ENCODE measurements at places on chromosomes 7 and 10.

DNA sequence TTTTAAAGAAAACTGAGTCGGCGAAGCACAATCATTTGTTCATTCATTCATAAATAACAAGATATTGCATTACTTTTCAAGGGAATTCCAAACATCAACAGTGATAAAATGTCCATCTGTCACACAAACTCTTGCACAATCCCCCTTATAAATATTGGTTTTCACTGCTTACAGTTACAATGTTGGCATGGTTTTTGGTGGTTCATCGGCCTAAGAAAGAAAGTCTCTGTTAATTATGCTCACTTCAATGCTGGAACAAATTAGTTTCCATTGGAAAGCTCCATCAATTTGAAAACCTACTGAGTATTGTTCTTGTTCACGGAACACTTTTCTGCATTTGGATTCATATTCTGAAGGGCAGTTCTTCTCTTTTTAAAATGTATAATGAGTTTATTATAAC is 188.5 kb downstream of the JAZF1 start:
- no peak for DNase-seq

- no peak for DNase-seq
Observed at GRCh38 chr7:111763221-111763801, 201.0 kb upstream of the IMMP2L start.

- no peak for DNase-seq
Observed at GRCh38 chr7:123494193-123494796, 40.1 kb downstream of the IQUB start.

DNA sequence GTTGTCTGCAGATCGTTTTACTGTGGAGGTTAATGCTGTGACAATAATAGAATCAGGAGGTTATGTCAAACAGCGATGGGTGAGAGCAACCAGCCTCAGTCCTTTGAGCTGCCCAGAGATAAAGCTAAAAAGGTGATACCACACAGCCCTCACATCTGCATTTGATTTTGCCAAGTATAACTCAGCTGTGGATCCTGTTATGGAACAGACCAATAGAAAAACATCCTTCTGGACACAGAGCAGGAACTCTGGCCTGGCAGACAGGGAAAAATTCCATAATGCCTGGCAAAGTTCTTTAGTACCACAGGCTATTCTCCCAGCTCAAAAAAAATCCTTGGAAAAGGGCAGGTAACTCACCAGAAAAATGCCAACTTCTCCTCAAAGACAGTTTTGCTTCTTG is 87.1 kb upstream of the PDLIM1 start:
- DNase-seq: no peak

DNA sequence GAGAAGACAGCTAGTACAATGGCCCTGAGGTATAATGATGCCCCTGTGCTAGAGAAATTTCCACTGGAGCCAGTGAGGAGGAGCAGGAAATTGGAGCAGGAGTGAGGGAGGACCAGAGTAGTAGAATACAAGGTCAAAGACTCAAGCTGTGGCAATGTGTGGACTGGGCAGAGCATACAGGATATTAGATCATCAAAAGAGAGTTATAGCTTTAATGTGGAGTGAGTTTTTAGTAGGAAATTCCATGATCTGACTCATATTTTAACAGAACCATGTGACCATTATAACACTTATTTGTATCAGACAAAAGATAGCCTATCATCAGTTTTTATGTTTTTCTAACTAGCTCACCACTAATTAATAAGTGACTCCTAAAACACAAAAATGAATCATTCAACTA is 154.1 kb downstream of the DGKB start:
- no peak for DNase-seq

DNA sequence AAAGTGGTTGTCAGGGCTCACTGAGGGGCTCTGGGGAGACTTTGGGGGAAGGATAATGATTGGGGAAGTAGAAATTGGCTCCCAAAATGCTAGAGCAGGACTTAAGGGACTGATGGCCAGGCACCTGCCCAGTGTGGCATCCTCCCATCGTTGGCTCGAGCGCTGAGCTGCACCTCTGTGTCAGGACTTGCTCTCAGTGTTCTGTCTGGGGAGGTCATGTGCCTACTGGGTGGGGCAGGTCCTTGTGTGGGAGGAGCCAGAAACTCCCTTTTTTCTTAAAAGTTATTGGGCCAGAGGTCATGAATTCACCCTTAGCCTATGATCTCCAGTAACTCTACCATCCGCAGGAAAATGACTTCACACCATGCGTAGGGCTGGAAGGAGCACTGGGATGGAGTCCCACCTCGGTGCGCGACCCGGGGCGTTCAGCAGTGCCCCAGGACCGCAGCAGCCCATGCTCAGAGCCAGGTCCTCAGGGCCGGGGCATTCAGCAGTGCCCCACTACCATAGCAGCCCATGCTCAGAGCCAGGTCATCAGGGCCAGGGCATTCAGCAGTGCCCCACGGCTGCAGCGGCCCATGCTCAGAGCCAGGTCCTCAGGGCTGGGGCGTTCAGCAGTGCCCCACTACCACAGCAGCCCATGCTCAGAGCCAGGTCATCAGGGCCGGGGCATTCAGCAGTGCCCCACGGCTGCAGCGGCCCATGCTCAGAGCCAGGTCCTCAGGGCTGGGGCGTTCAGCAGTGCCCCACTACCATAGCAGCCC is 221.9 kb downstream of the EBF3 start:
- DNase-seq: no peak

- DNase-seq: no peak
Observed at GRCh38 chr7:30815388-30815854, 44.2 kb downstream of the MINDY4 start.

DNA sequence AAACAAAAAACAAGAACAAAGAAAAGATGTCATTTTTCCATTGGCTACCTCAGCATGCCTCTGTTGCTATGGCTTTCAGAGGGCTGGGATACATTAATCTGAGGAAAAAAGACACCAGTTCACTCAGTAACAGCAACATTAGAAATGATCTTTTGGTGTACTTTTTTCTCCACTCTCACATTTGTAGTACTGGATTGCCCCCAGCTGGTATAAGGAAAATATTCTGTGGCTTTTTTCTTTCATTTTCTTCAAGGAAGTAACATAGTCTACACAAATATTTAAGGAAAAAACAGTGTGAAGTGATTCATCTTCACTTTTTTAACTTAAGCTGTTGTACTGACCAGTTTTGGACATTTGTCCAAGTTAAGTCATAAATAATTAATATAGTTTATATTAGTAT is 482.3 kb downstream of the SORCS1 start:
- DNase-seq: no peak

DNA sequence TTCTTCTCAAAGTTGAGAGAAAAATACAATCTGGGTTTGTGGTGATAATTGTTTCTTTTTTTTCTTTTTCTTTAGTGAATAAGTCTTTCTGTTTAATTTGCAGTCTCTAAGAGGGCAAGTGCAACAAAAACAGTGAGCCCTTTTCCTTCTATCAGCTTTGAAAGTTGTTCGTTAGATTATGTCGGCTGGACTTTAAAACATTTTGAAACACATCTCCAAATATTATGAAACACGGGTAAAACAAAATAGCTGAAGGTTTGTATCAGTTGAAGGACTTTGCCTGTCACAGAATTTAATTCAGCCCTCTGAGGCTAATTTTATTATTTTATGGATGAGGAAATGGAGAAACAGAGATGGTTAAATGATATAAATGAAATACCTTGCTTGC is 85.3 kb downstream of the AGMO start:
- DNase-seq: no peak

GRCh38 chr7:80018941-80019808 is 115.5 kb upstream of the GNAI1 start:
- no peak for DNase-seq

GRCh38 chr7:17144322-17144721 is 154.1 kb upstream of the AHR start:
- DNase-seq: no peak
